Activated B cell treated with CpG ODN at 0.5 μM for 24 hours (primary cell): ENCODE measurements at places on chromosomes 1 and 21. TPM values are rescaled to one million over a fixed set of nuclear protein-coding genes. Genes with fewer than 3 reads are reported as not detected.

DNA sequence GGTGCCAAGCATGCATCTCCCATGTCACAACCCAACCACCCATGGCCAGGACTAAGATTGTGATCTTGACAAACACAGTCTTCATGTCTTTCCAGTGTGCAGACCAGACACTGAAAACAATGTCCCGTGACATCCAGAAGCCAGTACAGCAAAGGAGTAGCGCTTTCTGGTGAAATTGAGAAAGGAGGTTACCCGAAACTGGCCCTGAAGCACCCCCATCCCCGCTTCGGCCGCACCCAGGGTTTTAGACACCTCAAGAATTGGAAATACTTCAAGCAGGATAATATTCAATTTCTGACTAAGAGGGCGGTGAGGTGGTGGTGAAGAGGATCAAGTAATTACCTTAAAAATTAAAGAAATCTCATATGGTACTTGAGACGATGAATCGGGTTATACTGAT, 10.6 kb upstream of the S100A8 start:
- no peak overlapping the region for H3K4me3 ChIP-seq
- H3K36me3 ChIP-seq: no peaks in the 10 kb centered on the region
- H3K27me3 ChIP-seq: peaks cover 17% of the 10 kb centered on the region
- no peak for DNase-seq

DNA sequence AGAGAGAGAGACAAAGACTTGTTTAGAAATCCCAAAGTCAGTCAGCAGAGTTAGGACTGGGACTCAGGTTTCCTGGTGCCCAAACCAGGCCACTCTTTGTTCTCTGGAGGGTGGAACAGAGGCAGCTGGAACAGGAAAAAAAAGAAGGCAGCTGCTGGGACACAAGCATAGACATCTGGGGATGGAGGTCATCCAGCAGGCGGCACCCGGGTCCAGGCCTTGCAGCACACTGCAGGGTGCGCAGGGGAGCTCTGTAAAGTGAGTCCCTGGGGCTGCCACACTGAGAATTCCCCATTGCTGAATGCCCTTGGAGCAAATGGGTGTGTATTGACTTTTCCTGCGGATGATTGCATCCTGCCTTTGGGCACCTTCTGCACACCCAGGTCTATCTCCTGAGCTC, 222.9 kb upstream of the CSF3R start:
- H3K4me3 ChIP-seq: no peak overlapping the region
- peaks cover 4% of the 10 kb centered on the region for H3K4me1 ChIP-seq
- H3K27ac ChIP-seq: no peak overlapping the region
- DNase-seq: no peak
- H3K27me3 ChIP-seq: peaks cover 40% of the 10 kb centered on the region
- no peaks in the 10 kb centered on the region for H3K36me3 ChIP-seq

DNA sequence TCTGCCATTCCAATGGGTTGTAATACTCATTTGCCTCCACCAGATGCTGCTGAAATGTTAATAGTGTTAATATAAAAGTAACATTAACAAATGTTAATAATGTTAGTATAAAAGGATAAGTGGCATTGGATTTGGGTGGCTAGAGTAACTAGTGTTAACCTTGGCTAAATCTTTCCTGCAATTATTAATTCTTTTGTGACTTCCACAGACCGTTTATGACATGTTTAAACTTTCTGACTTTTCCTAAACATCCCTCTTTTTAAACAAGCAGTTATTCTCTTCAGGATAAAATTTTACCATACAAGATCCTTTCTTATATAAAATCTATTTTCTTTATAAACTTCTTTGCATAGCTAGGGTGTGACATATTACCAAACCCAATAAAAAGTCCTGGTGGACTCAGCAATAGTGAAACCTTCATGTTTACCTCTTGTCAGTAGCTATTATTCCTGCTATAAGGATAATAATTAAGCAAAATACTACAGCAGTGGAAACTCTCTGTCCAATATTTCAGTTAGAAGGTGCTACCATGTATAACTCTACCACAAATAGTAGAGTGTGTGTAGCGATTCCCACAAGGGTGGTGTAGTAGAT, 41.5 kb downstream of the CCDC30 start:
- no peaks in the 10 kb centered on the region for H3K27me3 ChIP-seq
- H3K36me3 ChIP-seq: peaks cover 67% of the 10 kb centered on the region

DNA sequence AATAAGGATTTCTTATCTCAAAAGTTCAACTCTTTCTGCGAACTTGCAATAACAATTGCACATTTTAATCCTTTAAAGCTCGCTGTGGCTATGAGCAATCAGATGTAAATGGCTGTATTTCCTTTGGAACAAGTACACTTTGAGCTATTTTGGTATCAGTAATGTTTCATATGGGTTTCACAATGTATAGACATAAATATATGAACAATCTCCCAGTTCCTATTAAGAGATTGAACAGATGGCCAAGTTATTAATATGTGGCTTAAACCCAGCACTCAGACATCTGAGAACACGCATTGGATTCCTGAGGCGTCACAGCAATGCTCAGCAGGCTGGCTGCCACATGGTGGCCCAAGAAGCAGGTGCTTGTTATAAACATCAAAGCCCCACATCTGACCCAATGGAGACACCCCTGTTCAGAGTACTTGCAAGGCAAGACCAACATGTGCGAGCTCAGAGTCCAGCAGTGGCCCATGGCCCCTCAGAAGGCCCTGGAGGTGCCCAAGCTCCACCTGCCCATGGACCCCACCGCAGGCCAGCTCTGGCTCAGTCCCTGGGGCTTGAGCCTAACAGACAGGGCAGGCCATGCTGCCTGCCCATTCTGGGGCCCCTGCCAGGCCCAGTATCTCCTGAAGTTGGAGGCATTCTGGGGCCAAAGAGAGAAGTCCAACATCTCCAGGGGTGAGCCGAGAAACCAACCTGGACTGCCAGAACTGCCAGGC, 23.7 kb downstream of the PSMG1 start:
- H3K4me3 ChIP-seq: no peak overlapping the region
- H3K36me3 ChIP-seq: no peaks in the 10 kb centered on the region
- no peaks in the 10 kb centered on the region for H3K4me1 ChIP-seq
- no peaks in the 10 kb centered on the region for H3K27me3 ChIP-seq
- H3K27ac ChIP-seq: no peak overlapping the region

CFAP141 gene
- not detected in 2 replicates for total RNA-seq
